Lower leg skin (tissue), 4 donors: ENCODE measurements at places on chromosomes 2 and 18.

DNA sequence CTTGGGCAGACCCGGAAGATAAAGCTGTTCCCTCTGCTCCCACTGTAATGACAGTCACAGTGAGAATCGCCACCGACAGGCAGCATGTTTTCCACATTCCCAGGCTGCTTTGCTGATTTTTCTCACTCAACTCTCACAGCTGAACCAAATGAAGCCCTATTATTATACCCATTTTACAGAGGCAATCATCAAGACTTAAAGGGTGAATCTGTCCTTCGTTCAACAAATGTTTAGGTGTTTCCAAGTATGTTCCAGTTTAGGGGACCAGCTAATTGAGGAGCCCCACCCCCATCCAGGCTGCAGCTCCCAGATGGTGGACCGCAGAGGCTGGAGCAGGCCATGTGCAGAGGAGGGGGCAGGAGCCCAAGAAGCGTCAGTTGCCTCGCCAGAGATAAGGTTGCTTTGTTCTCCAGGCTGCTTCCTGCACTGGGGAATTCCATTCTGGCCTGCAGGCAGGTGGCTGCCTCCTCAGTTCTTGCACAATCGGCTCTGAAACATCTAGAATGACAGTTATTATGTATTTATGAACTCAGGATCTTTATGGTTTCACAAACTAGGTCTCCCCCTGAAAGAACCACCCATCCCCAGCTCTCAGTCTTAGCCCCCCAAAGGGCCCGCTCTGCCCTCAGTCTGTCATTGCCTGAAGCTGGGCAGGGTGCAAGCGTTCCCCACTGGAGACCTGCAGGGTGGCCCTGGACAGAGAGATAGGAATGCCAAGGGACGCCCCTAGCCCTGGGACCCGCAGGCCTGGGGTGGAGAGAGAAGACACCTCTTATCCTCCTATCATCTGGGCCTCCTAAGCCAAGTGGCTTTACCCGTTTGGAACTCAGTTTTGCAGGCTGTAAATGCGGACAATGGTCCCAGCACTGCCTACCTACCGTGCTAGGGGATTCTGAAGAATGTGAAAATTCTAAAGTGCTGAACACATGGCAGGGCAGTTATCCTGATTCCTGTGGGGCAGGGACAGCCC is 49.1 kb upstream of the MYCN start:
- no peak for DNase-seq

GRCh38 chr2:76008001-76008702 is 297.4 kb upstream of the GCFC2 start:
- no peak for DNase-seq

- DNase-seq: no peak
Observed at GRCh38 chr18:56637711-56638231, 621 bp downstream of the TXNL1 start.

DNA sequence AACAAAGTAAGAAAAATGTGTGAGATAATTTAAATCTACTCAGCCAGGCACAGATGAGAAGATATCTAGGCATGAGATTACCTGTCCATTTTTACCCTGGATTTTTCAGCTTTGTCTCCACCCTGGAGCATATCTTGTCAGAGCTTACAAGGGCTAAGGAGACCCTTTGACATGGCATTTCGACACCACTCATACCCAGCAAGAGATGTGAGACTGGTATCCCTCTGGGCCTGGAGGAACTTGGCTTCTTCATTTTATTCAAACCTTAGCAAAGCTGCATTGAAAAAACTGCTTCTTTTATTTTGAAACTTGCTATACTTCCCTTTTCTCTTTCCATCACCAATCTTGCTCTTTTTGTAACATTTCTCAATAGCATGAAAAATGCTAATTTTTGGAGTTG is 194.9 kb upstream of the HNMT start:
- DNase-seq: no peak
